ENCODE measurements at places on chromosomes 12 and 14. TPM values are rescaled to one million over a fixed set of nuclear protein-coding genes. Genes with fewer than 3 reads are reported as not detected.

Gene SUSD6
- total RNA-seq = 15.3 TPM

Gene AHNAK2
- total RNA-seq = 222 TPM

Gene LALBA
- total RNA-seq = not detected

Gene SH2B3
- 19.2 TPM for total RNA-seq

Gene EML5
- 0.51 TPM for total RNA-seq

Gene GLIPR1L1
- not detected for total RNA-seq

Gene C12orf50
- total RNA-seq = not detected

Gene DDN
- 0.28 TPM for total RNA-seq

Gene CISTR
- total RNA-seq = not detected

Gene HAL
- total RNA-seq = not detected

Gene GAS2L3
- 5.7 TPM for total RNA-seq

Gene A2M
- total RNA-seq = not detected

All from airway epithelial cell (primary cell).